T-helper 2 cell (primary cell): ENCODE measurements at places on chromosomes 4 and X.

DNA sequence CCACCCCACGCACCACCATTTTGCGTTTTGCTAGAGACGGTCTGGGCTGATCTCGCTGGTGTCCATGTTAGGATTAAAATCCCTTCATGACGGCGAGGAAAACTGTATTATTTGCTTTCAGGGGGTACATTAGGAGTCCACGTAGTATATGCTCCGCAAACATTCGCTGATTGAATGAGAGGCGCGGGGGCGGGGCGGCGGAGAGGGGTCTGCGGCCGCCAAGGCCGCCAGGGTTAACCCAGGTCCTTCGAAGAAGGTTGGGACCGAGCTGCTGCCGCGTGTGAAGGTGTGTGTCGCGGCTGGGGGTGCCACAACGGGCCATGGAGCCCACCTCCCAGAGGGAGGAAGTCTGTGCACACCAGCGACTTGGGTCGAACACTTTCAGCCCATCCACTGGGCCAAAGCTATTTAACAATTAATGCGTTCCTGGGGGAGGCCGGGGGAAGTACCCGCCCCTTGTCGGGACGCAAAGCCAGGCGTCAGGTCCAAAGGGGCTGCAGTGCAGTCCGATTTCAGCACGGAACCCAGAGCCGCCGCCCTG lies 6.4 kb upstream of the PITX2 start:
- no peak for DNase-seq

DNA sequence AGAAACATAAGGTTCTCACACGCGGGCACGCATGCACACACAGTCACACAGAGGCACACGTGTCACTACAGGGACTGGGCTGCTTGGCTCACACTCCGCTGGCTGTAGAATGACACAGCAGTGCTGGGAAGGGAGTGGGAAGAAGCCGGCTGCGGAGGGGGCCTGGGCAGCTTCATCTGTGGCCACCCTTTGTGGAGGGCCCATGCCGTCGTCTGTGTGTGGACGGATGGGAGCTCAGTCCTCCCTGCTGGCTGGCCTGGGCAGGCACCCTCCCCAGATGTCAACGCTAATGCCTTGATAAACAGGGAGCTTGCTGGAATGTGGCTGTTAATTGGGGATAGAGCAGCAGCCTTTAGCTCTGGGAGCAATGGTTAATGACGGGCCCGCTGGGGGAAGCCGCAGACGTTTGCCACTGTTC lies 621.1 kb downstream of the BCOR start:
- no peak for DNase-seq

DNA sequence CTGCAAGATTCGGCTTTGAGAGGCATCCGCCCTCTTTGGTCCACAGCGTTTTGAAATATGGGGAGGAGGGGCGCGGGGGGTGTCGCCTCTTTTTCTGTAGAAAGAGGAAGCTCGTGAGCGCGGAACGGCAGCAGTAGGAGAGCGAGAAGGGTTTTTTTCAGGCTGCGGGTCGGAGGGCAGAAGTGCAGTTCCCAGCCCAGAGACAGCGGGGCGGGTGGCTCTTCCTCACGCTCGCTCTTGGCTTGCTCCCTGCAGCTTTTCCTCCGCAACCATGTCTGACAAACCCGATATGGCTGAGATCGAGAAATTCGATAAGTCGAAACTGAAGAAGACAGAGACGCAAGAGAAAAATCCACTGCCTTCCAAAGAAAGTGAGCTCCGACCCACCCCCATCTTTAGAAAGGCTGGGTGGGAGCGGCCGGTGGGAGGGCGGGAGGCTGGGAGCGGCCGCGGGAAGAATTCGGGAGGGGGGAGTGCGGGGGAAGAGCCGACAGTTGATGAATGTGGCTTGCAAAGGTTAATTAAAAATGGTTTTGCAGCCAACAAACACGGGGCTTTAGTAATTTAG lies 1.2 kb downstream of the TMSB4X start:
- DNase-seq: peak; percentile 8

DNA sequence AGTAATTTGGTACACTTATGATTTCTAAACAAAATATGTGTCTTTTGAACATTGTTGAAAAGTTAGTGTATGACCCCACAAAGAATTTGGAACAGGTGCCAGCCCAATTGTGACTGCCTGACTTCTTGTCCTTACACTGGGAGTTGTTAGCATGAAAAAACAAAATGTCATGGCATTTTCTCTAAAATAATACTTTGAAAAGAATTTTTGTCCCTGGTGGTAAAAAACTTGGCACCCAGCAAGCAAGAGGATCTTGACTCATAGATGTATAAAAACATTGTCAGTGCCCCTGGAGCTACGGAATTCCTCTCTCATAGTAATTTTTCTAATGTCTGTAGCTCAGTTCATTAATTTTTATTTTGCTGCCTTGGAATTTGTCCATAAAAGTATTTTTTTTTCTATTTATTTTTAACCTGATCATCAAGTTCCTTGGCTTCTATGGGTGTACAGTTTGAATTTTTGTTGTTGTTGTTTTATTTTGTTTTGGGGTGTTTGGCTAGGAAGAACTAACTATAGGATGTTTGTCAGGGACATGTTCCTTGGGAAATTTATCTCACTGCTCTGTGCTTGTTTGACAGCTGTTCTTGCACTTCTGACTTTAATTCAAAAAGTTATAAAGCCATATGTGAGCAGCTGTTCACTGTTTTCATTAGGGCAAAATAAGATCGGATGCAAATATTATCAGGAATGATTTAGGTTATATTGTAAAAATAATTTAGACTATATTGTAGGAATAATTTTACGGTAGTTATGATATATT lies 95.4 kb upstream of the NUDT6 start:
- DNase-seq: no peak

GRCh38 chr4:40202474-40202873 lies 5.6 kb downstream of the RHOH start:
- no peak for DNase-seq

DNA sequence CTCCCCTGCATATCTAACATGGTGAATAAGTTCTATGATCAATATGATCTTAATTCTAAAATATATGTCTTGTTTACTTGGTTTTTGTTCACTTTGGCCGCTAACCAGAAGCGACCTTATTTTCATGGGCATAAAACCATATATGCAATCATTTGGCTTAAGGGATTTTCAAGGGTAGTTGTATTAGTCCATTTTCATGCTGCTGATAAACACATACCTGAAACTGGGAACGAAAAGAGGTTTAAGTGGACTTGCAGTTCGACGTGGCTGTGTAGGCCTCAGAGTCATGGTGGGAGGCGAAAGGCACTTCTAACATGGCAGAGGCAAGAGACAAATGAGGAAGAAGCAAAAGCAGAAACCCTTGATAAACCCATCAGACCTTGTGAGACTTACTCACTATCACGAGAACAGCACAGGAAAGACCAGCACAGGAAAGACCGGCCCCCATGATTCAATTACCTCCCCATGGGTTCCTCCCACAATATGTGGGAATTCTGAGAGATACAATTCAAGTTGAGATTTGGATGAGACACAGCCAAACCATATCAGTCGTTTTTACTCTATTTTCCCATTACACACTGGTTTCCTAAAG lies 114.3 kb upstream of the CPEB2 start:
- no peak for DNase-seq

DNA sequence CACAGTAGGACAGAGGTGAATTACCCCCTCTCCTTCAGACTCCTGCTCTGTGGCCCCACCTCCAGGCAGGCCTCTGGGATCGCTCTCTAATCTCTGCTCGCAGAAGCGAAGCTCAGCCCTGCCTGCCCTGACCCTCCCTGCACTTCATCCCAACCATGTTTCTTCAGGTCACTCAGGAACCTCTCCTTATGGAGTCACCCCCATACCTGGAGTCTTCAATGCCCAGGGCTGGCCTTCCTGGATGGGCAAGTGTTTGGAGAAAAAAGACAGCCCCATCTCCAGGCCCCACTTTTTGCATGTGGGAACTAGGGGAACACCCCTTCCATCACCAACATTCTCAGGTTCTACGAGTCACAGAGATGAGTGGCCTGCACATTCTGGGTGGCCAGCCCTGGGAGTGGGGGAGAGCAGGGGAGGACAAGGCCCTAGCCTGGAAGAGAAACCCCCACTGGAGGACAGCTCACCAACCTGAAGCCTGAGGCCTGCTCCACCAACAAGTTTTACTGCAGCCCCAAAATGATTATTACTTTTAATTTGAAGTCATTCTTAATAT lies 90.8 kb downstream of the PPP2R2C start:
- no peak for DNase-seq

GRCh38 chrX:124341396-124342132 lies 4.8 kb upstream of the SH2D1A start:
- peak; percentile 28 for DNase-seq

DNA sequence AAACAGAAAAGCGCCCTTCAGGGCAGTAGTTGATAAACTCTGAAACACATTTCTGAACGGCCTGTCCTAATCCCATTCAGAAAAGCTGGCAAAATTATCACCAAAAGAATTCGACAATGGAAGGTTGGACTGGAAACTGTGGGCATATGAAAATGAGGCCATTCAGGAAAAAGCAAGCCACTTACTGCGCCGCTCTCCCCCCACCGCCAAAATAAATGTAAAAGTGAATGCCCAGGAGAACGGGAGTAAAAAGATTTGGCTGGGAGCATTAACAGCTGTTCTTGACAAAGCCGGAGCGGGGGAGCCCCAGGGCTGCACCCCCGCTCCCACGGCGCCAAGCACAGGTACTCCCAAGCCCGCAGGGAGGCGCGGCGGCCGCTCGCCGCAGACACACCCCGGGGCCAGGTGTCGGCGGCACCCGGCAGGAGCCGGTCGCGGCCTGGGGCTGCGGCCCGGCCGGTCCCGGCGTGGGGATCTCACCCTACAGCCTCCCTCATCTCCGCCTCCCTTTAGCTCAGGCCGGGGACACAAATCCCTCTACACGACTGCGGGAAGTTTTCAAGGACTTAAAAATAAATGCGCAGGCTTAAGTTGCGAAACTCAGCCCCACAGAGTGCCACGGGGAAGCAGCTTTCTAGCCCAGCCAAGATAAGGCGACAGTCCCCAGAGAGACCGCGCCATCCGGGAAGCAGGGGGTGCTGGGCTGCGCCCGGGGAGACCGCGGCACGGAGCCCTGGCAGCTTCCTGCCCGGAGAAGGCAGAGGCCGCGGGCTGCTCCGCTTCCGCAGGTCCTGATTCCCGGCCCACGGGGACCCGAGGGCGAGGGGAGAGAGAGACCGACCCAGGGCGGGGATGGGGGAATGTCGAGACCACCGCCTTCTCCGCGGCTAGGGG lies 593 bp downstream of the SH3RF1 start:
- peak; percentile 33 for DNase-seq
